ENCODE measurements at places on chromosomes 13 and 19.
A peak's percentile ranks its signal among the peaks of the same experiment; 100 is the strongest.

DNA sequence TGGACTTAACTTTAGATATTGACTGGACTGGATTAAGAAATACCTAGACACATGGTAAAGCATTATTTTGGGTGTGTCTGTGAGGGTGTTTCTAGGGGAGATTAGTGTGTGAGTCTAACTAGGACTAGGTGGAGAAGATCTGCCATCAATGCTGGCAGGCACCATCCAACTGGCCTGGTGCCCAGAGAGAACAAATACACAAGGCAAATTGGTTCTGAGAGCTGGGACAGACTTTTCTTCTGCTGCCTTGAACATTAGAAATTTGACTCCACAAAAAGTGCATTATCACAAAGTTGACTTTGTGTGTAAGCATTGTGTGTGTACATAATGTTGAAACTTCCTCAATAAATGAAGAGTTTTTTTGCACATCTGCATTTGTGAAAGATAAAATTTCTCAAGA lies 522.1 kb downstream of the SUCLA2 start:
- DNase-seq = no peak

DNA sequence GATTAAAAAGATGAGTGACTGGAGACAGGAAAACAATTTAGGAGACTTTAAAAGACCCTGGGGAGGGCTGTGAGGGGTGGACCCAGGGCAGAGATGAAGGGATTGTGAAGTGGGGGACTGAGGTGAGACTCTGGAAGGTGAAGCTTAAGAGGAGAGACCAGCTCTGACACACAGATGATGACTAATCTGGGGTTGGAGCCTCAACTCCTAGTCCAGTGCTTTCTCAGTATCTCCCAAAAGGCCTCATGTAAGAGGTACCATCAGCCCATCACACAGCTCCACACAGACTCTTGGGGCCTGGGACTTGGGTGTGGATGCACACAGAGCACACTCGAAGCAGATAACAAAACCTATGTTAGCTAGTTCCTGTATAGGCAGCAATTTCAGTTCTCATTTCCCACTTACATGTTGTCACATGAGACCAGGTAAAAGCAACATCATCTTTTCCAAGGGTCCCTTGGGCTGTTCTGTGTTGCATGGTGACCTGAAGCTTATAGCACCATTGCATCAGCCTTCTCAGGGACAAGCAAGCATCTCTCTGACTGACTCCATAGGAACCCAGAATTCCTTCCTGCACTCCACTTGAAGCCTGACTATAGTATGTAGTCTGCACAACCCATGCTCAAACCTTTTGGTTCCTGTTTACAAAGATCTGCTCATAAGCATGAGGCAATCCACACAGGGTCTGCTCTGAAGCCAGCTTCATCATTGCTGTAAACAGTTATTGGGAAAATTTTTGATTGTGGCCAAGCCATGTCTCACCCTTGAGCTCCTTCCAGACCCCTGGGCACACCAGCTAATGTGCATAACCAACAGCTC lies 88.6 kb upstream of the MYCBP2 start:
- no peak for DNase-seq

GRCh38 chr19:16726916-16727315 lies 7.3 kb downstream of the NWD1 start:
- DNase-seq = no peak

DNA sequence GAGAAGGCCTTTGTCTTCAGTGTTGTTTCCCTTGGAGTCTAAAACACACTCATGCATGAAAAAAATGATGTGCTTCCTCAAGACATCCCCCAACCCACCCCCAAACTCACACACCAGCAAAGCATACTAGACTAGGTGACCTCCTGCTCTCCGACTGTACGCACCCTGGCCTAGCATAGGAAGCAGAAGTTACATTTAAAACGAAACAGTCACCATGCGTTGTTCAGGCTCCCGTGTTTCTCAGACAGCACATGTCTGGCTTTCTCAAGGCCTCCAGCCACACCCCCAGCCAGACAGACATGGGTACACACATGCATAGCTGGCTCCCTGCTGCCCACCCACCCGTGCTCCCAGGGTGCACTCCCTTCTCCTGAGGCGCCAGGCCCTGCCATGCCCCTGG lies 28.7 kb upstream of the C1QTNF9 start:
- DNase-seq = no peak

DNA sequence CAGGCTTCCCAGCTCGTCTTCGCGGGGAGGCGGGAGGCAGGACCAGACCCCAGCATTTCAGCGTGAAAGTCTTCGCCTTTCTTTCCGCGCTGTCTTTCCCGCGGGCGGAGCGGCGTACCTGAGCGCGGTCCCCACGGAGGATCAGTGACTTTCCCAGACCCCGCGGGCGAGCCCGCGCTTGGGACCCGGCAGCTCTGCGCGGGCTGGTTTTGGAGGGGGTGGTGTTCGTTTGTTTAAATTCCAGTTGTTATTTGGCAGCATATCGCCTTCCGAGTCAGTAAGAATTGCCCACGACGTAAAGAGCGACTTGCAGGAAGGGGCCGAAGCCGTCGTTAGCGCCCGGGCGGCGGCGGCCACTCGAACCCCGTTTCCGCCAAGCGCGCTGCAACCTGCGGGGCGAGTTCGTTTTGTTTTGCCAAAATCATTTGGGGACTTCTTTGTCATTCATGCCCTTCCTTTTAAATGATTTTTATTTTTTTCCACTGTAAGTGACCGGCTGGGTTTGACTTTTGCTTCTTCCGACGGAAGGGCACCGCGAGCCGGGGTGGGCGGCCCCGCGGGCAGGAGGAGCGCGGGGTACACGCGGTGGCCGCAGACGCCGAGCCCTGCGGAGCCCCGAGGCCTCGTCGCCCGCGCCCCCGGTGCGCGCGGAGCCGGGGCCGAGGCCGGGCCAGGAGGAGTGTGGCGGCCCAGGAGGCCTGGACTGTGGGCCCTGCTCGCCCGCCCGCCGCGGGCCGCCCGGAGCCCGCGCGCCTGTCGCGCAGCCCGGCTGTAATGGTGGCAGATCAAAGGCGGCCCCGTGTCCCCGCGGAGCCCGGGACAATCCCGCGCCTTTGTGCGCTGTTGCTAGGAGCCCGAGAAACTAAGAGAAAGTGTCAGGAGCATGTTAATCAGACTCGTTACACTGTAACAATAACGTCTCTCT lies 75.9 kb downstream of the ZIC5 start:
- DNase-seq = no peak

- no peak for DNase-seq
Observed at GRCh38 chr13:110042253-110042950, 256.0 kb upstream of the IRS2 start.

- no peak for DNase-seq
Observed at GRCh38 chr13:40644838-40645604, 21.4 kb downstream of the FOXO1 start.

DNA sequence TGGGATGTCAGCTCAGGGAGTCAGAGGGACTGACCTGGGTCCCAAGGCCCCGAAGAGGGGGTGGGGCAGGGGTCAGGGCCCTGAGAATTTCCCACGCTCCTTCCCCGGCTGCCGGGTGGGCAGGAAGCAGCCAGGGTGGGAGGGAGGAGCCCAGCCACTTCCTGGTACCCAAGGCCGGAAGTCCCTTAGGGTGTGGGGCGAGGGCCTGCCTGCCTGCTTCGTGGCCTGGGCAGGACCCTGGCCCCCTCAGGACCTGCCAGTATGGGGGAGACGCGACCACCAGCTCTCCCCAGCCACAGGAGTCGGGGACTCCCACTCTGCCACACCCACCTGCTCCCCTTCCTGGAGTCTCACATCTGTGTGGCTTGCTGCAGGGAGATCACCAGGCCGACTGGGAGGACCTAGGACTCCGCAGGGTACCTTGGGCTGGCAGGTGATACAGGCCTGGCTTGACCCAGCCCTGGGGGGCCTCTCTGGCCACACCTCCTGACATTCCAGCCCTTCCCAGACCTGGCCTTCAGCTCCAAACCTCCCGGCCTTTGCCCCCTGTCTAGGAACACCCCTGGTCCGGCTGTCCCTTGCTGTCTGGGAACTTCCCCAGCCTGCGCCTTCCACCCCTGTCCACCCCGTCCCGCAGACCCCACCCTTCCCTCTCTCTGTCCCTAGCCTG lies 9.8 kb upstream of the CIRBP start:
- peak; percentile 73 for DNase-seq

GRCh38 chr19:36837176-36837905 lies 846 bp downstream of the ZNF790 start:
- DNase-seq = no peak

DNA sequence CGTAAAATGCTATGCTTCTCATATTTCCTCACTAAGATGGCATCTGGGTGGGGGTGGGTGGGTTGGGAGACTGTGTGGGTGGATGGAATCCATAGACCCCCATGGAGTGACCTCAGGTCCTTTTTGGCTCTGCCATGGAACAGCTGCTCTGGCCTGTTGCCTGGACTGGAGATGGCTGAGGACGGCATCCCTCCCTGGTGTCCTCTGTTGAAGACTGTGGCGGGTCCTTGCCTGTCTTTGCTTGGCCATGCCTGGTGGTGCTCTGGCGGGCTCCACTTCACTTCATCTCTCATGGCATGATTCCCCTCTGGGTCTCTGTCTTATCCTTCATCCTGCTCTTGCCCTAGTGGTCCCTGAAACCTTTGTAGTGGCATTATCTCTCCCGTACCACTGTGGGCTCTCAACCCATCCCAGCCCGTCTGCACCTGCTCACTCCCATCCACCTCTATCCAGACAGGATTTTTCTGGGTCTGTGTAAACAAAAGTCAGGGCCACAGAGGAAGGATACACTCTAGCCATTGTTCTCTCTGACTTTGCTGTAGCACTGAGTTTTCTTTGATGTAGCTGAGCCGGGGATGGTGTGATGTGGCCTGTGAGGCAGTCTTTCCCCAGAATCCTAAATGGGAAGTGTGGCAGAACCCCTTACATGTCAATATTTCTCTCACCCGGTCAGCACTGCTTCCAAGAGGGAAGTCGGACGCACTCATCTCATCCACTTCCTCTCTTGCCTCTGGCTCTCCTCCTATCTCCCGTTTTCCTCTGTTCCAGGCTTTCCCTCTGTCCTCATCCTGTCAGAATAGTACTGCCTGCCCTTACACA lies 36.1 kb downstream of the WDFY2 start:
- no peak for DNase-seq

GRCh38 chr13:27228131-27228530 lies 23.2 kb upstream of the RPL21 start:
- DNase-seq = no peak

GRCh38 chr13:71576571-71576970 lies 290.4 kb downstream of the DACH1 start:
- no peak for DNase-seq

DNA sequence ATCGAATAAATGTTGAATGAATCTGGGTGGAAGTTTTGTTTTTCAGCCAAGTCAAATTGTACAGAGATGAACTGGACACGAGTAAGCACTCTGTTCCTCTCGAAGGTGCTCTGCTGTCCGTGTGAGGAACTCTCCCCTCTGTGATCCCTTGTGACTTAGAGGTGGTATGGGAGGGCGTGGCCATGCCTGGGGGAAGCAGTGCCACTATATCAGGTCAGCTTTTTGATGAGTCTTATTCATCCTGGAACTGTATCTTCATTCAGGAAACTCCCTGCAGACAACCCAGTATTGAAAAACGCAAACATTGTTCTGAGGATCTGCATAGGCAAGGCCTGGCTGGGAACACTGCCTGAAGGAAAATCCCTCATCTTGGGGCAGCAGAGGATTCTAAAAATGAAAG lies 45.7 kb upstream of the FLT1 start:
- DNase-seq = no peak

- DNase-seq = peak; percentile 32
Observed at GRCh38 chr19:14505488-14506239, 9.7 kb upstream of the GIPC1 start.

GRCh38 chr13:112781881-112782361 lies 92.1 kb downstream of the ATP11A start:
- DNase-seq = no peak

DNA sequence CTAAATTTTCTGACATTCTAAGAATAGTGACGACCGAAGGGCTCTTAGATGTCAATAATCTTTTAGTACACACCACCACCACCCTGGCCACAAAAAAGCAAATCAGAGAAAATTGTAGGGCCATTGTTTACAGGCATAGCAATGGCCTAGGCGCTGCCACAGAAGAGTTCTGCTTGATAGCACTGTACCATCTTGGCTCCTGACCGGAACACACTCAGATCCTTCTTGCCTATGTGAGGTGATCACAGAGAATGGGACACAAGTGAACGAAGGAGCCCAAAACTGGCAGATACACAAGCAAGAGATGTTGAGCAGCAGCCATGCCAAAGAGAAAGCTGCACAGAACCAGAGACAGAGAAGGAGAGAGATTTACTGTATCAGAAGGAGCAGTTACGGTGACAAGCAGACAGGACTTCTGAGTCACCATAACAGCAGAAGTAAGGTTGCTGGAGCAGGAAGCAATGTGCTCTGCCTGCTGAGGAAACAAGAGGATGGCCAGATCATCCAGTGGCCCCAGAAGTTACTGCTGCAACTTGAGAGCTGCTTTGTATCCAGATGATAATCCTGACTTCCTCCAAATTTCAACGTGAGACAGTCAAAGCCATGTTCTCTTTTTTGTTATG lies 105.2 kb downstream of the SLITRK6 start:
- DNase-seq = no peak

DNA sequence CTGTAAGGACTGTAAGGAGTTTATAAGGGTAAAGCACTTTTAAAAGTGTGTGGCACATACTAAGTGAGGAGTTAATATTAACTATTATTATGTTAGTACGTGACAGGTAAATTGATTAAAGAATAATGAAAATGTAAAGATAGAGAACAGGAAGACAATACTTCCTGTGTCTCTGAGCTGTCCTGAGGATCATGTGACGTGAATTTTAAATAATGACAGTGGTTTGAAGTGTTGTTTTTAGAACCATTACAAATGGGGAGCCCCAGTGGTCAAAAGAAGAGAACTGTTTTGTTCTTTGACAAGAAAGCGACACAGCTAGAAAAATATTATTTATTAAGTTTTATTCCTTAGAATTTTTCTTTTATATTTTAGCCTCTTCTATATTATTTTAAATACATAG lies 241.2 kb upstream of the STARD13 start:
- DNase-seq = no peak

DNA sequence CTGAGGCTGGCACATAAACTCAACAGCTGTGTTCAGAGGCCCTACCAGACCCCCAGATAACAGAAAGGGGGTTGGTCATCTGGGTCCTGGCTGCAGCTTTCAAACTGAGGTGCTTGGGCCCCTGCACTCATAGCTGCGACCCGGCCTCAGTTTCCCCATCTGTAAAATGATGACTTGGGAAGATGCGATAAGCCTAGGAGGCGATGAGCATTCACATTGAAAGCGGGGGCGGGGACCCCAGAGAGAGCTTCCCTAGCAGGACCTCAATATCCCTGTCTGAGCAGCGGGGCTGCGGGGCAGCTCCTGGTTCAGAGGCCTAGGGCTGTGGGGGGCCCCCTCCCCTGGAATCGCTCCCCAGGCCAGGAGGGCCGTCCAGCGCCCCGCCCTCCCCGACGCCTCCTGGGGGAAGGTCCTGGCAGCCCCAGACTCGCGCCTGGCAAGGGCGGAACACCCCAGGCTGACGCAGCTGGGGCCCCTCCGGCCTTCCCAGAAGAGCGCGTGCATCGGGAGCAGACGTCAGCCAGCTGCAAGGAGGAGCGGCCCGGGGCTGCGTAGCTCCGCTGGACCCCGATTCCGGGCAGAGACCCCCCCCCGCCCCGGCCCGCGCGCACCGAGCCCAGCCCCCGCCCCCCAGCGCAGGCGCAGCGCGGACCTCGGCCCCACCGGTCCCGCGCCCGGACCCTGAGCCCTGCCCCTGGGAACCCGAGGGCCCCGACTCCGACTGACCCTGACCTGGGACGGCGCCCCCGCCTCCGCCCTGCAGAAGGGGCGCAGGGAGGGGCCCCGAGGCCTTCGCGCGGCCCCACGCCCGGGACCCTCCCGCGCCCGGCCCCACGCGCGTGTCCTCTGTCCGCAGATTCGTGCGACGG lies 3.5 kb downstream of the FSTL3 start:
- no peak for DNase-seq

- no peak for DNase-seq
Observed at GRCh38 chr13:114134111-114134943, 1.9 kb upstream of the RASA3 start.
